Mesothelial cell of epicardium (in vitro differentiated cells): ENCODE measurements at places on chromosomes 1 and 21.

GRCh38 chr1:50981741-50982140 lies 11.7 kb downstream of the CDKN2C start:
- no peak for DNase-seq

- DNase-seq: peak; percentile 68
Observed at GRCh38 chr21:36692835-36693488, 6.0 kb upstream of the SIM2 start.

DNA sequence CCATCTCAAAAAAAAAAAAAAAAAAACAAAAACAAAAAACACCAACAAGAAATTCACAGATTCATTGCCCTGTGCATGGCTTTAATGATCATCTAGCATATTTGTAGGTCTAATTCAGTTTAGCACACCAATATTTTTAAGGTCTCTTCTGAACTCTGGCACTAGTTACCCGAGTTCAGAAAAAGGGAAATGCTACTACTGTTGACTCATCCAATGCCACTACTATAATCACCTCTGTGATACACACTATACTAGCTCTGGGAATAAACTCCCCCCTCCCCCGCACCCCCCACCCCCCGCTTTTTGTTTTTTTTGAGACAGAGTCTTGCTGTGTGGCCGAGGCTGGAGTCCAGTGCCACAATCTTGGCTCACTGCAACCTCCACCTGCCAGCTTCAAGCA lies 55.6 kb downstream of the FBXO42 start:
- DNase-seq: no peak

- DNase-seq: no peak
Observed at GRCh38 chr1:153734396-153735089, 6.7 kb downstream of the INTS3 start.

GRCh38 chr1:53337499-53337898 lies 9.6 kb upstream of the LRP8 start:
- peak; percentile 13 for DNase-seq

DNA sequence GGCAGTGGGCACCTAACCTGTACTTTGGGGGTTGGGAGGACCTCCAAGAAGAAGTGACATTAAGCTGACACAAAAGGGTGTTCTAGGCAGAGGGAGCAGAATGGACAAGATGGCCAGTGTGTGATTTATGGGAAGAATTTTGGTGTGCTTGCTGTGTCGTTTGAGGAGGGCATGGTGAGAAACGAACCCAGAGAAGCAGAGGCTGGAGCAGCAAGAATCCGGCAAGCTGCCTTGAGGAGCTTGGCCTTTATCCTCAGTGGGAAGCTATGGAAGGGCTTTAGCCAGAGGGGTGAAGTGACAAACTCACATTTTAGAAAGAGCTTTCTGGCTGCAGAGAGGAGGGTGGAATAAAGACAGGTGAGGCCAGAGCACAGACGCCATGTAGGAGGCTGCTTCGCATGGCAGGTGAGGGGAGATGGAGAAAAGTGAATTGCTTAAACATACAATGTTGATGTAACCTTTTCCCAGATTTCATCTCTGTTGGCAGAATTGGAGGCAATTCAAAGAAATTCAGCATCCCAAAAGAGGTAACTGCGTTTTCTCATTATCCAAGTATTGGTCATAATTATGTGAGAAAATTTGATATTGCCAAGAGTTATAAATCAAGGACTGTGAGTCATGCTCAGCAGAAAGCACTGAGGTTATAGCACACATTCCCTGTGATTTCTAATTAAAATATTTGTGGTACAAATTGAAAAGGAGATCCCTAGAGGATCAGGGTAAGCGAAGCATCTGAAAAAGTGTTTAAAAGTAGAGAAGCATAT lies 26.5 kb downstream of the TRIM45 start:
- DNase-seq: no peak

DNA sequence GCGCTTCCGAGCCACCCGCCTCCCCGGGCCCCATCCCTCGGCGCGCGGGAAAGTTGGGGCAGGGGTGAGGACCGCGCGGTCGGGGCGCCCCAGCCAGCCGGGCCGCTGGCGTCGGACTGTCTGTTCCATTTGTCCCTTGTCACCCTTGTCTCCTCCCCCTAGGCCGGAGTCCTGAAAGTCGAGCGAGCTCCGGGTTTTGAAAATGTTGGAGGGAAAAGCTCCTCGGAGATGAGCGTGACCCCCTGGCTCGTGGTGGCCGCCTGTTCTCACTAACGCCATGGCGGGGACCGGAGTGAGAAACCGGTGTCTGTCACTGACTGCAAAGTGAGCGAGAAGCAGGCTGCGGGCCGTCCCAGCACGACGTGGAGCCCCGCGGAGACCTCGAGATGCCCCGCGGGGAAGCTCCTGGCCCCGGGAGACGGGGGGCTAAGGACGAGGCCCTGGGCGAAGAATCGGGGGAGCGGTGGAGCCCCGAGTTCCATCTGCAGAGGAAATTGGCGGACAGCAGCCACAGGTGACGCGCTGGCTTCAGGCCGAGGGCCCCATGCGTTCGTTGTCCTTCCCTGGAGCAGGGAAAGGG lies 491 bp downstream of the PER3 start:
- no peak for DNase-seq

DNA sequence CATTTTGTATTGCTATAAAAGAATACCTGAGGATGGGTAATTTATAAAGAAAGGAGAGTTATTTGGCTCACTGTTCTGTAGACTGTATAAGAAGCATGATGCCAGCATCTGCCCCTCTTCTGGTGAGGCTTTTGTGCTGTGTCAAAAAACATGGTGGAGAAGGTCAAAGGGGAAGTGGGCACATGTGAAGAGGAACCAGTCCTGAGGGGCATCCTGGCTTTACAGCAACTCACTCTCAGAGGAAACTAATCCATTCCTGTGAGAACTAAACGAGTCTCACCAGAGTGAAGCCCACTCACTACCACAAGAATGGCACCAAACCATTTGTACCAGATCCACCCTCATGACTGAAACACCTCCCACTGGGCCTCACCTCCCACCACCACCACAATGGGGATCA lies 18.8 kb upstream of the SELP start:
- no peak for DNase-seq

GRCh38 chr1:35049116-35049515 lies 17.4 kb upstream of the ZMYM6 start:
- DNase-seq: no peak

DNA sequence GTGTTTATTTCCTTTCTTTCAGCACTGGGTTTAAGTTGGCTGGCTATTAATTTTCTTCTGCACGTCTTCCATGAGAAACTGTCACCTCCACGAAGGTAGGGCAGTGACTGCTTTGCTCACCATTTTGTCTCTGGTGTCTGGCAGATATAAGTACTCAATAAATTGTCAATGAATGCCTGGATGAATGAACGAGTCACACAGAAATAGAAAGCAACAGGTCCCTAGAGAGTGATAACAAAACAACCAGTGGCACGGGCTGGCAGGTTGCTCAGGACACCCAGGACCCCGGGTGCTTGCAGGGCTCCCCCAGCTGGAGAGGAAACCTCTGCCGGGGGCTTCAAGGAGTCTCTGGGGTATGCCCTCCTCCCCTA lies 3.2 kb upstream of the MYOC start:
- no peak for DNase-seq

DNA sequence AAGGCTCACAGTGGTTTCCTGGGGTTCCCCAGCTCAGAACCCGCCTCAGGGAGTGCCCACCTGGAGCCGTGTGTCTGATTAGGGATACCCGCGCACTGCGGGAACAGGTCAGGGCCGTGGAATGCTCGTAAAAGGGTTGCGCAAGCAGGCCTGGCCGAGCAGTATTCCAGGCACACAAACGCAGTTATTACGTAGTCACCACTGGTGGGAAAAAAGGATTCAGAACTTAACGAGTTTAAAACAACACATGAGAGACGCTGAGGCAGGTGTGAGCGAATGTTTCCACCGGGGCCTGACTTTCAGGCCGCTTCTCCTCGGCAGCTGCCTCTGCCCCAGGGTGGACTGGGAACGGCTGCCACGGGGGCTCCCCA lies 18.2 kb downstream of the PLCH2 start:
- DNase-seq: no peak

GRCh38 chr1:189619682-189620332 lies 857.9 kb downstream of the BRINP3 start:
- DNase-seq: no peak

DNA sequence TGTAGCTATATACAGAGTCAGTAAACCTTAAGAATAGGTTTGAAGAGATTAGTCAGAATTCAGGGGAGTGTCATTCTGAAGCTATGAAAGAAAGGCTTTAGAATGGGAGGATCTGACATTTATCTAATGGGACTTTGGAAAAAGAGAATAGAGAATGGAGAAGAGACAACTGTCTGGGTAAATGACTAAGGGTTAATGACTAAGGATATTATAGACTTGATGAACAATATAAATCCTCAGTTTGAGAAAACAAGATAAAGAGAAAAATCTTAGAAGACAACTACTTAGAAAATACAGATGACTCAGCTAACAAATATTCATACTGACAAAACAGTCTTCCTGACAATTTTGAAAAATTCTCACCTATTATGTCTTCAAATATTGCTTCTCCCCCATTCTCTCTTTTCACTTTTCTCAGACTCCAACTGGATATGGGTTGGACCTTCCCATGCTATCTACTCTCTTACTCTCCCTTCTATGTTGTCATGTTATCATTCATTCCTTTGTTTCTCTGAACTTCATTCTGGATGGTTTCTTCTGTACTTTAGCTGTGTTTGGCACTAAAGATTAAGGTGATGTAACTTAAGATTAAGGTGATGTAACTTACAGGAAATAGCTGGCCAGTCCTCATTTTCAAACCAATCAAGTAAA lies 20.4 kb downstream of the SLC16A1 start:
- no peak for DNase-seq

DNA sequence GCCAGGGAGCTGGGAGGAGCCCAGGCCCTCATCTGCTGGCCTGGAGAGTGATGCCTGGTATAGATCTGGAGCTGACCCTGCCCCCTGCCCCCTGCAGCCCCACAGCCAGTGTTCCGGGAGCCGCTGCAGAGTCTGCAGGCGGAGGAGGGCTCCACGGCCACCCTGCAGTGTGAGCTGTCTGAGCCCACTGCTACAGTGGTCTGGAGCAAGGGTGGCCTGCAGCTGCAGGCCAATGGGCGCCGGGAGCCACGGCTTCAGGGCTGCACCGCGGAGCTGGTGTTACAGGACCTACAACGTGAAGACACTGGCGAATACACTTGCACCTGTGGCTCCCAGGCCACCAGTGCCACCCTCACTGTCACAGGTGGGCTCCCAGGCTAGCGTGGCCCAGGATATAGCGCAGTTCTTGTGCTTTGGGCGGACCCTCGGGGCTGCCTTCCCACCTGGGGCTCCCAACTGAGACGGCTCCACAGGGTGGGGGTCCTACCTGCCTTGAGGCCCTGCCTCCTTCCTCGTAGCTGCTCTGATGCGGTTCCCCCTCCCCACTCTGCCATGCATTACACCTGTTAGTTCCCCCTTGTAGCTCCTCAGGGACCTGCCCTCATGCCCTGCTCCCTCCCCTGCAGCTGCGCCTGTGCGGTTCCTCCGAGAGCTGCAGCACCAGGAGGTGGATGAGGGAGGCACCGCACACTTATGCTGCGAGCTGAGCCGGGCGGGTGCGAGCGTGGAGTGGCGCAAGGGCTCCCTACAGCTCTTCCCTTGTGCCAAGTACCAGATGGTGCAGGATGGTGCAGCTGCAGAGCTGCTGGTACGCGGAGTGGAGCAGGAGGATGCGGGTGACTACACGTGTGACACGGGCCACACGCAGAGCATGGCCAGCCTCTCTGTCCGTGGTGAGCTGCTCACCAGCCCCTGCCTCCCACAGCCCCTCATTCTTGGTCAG lies 98.7 kb downstream of the OBSCN start:
- DNase-seq: no peak

DNA sequence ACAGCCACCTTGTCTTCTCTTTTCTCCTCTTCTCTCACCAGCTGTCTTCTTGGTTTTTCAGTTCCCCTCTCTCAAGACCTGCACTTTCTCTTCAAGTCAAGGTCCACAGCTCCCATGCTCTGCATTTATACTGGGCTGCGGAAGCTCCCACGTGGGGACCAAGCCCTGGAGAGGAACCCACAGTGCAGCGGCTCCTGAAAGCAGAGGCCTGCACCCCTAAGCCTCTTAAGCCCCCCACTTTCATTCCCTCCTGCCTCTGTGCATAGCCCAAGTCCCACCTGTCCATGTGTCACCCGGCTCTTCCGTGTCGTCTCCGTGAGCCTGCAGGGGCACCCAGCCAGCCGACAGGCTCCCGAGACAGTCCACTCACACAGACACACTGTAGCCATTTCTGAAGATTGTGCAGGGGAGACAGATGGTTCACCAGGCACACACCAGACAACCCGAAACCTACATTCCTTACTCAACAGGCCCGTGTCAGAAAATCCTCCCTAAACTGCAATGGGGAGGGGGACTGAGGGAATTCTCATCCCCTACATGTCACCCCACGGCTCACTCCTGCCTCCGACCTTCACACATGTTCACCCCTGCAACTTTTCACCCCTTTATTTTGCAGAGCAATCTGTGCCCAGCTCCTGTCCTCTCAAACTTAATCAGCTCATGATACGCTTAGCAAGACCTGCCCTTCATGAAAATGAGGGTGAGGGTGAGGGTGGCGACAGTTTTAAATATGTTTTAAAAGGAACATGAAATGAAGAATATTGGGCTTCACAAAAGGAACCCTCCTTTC lies 6.3 kb downstream of the MX2 start:
- DNase-seq: no peak

- no peak for DNase-seq
Observed at GRCh38 chr1:149843431-149844041, 55.8 kb upstream of the BOLA1 start.

DNA sequence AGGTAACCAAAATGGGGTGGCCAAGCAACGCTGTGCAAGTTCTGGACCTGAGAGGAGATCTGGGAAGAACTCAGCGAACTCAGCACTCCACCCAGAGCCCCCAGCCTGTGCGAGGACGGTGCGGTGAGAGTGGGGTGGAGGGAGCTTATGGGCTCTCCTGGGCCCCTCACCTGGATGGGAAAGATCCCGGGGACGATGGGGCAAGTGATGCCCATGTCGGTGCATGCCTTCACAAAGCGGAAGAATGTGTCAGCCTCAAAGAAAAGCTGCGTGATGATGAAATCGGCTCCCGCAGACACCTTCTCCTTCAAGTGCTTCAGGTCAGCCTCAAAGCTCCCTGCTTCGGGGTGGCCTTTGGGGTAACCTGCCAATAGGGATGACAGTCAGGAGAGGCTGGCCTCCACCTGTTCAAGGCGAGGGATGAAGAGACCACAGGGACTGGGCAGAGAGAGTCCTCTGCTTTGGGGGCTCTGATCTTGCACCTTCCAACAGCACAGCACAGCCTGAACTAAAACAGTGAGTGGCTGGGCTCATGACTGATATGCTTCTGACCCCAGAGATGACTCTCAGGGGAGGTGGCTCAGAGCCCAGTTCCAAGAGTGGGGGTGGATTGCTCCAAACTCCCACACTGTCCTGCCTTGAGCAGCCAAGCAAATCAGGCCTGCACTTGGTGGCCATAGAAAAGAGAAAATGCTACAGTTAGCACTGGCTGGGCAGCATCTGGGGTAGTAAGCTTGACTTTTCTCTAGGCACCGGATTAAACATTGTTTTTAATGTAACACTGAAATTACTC lies 9.5 kb downstream of the MTHFR start:
- DNase-seq: no peak
